Central memory CD8-positive, alpha-beta T cell (primary cell): ENCODE measurements at places on chromosomes 7 and 10.

DNA sequence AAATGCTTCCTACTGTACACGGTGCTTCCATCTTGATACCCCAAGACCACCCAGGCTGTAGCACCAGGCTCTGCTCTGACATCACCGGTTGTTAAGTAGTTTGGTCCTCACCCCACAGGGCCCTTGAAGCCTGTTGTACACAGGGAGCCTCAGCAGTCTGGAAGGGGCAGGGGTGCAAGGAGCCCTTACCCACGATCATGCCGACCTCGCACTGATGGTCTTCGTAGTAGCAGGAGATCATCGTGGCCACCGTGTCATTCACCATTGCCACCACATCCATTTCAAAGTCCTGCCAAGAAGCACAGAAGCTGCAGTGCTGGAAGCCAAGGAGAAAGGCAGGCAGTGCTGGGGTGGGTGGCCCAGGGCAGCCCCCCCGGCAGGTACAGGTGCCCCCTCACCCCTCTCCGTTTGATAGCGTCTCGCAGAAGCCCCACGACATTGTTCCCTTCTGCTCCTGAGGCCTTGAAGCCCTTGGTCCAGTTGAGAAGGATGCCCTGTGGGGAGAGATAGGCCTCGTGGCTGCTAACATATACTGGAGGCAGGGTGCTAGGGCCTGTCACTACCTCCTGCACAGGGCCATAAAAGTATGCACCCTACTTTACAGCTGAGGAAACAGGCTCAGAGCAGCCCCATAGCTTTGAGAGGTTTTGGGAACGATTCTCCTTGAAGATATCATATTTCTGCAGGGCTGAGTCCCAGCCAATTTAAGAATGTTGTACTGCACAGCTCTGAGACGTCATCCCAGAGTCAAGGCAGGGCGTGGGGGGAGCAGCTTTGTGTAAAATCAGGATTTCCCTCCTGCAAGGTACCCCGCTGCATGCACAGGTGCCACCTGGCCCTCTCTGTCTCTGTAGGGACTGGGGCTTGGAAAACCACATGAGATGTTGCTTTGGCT lies 8.7 kb upstream of the MYL7 start:
- DNase-seq = no peak
- no peak overlapping the region for H3K27ac ChIP-seq
- no peaks in the 10 kb centered on the region for H3K36me3 ChIP-seq
- H3K4me3 ChIP-seq = no peak overlapping the region
- H3K4me1 ChIP-seq = no peaks in the 10 kb centered on the region

DNA sequence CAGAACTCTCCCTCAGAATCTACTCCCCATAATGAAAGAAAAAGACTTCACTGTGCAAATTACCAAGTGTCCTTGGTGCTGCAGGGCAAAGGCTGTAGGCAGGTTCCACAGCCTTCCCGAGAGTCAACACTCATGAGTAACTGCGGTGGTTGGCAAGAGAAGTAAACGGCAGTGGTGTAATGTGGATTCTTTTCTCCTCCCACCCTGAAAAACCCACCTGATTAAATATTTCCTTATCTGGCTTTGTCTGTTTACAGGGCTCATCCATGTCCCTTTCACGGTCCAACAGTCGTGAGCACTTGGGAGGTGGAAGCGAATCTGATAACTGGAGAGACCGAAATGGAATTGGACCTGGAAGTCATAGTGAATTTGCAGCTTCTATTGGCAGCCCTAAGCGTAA lies 300.9 kb downstream of the BICC1 start:
- no peaks in the 10 kb centered on the region for H3K4me1 ChIP-seq
- no peak overlapping the region for H3K27ac ChIP-seq
- no peaks in the 10 kb centered on the region for H3K27me3 ChIP-seq
- no peak for DNase-seq

DNA sequence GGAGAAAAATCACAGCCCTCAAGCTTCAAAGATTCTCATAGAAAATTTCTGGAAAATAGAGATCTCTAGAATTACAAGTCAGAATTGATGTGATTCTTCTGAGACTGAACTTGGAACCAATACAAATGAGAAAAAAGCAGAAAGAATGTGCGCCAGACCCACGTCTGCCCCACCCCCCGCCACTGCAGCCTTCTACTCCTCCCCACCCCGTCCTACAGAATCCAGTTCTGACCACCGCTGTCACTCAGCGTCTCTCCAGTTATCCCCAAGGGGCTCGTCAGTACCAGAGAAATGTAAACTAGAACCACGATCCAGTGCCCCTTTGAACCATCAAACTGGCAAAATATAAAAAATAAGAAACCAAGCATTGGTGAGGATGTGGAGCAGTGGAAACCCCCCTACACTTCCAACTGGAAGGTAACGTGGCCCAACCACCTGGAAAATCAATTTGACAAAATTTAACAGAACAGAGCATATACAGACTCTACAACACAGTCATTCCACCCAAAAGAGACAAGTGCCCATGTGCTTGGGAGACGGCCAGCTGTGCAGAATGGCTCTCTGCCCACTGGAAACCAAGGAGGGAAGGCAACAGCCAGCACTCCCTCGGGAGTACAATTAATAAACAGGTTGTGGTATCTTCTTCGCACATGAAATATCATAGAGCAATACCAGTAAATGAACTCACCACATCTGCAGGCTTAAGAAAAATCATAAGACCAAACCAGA lies 397.9 kb downstream of the TNS3 start:
- no peaks in the 10 kb centered on the region for H3K36me3 ChIP-seq
- DNase-seq = no peak
- H3K4me1 ChIP-seq = no peaks in the 10 kb centered on the region
- H3K27ac ChIP-seq = no peak overlapping the region

DNA sequence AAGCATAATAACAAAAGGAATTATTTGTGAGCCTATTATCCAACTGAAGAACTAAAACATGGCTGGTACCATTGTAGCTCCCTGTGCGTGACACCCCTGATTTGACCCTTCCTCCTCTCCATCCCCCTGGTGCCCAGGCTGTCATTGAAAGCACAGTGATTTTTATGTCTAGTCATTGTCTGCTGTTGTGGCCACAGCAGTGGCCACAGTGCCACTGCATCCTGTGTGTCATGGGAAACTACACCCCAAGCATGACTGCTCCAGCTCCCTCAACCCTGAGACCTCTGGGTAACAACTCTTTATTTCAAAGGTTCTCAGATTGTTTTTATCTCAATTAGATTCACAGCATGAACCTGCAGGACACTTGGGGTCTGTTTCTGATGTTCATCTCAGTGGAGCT lies 52.0 kb downstream of the ERLIN1 start:
- no peaks in the 10 kb centered on the region for H3K36me3 ChIP-seq
- no peaks in the 10 kb centered on the region for H3K4me1 ChIP-seq
- no peak overlapping the region for H3K4me3 ChIP-seq
- H3K27me3 ChIP-seq = peaks cover 47% of the 10 kb centered on the region
- no peak overlapping the region for H3K27ac ChIP-seq

GRCh38 chr7:33186192-33186591 lies 56.8 kb downstream of the BBS9 start:
- H3K27ac ChIP-seq = no peak overlapping the region
- H3K4me1 ChIP-seq = peaks cover 10% of the 10 kb centered on the region
- no peak overlapping the region for H3K4me3 ChIP-seq
- H3K36me3 ChIP-seq = peaks cover 4% of the 10 kb centered on the region
- DNase-seq = no peak
- no peaks in the 10 kb centered on the region for H3K27me3 ChIP-seq

- no peaks in the 10 kb centered on the region for H3K4me1 ChIP-seq
- no peak for DNase-seq
- no peak overlapping the region for H3K4me3 ChIP-seq
- no peaks in the 10 kb centered on the region for H3K27me3 ChIP-seq
These were observed 8.4 kb downstream of the ABCB1 start for GRCh38 chr7:87592300-87592699.

- H3K36me3 ChIP-seq = peaks cover 3% of the 10 kb centered on the region
- H3K27ac ChIP-seq = no peak overlapping the region
- no peak overlapping the region for H3K4me3 ChIP-seq
- DNase-seq = no peak
- H3K27me3 ChIP-seq = no peaks in the 10 kb centered on the region
These were observed 35.2 kb downstream of the ATXN7L1 start for GRCh38 chr7:105840981-105841749.

DNA sequence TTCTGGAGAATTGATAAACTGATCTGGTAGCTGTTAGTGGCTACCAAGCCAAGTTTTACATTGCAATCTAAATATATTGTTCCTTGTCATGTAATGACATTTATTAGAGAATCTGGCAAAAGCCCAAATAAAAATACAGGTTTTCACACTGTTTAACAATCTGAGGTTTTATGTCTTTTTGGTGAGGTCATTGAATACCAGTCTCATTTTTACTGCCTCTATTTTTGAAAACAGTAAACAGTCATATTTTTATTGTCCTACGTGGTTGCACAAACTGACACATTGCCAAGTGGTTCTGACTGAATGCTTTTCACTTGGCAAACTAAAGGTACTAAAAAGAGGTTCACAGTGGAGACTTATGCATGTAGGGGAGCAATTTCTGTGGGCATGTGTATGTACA lies 157.5 kb downstream of the PRKG1 start:
- no peak overlapping the region for H3K27ac ChIP-seq
- no peaks in the 10 kb centered on the region for H3K4me1 ChIP-seq
- no peak for DNase-seq
- no peaks in the 10 kb centered on the region for H3K36me3 ChIP-seq

DNA sequence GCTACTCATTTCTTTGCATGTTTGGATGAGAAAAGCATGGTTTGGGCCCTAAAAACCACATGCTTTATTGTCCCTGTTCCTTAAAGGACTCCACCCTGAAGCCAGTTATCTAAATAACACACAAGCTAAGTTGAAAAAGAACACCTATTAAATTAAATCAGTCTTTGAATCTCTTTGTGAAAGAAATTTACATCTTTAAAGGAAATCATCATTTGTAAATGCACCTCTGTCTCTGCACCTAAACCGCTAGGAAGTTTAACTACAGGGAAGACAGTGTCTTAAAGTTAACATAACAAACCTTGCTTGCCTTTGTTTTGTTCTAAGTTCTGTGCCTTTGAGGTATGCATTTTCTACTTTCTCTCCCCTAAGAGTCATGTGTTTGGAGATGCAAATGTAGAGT lies 52.6 kb downstream of the HTR7 start:
- H3K27ac ChIP-seq = no peak overlapping the region
- H3K36me3 ChIP-seq = no peaks in the 10 kb centered on the region
- no peak overlapping the region for H3K4me3 ChIP-seq
- peaks cover 24% of the 10 kb centered on the region for H3K27me3 ChIP-seq

- H3K4me1 ChIP-seq = peaks cover 40% of the 10 kb centered on the region
- no peak overlapping the region for H3K4me3 ChIP-seq
- DNase-seq = no peak
- H3K36me3 ChIP-seq = peaks cover 7% of the 10 kb centered on the region
- no peaks in the 10 kb centered on the region for H3K27me3 ChIP-seq
- no peak overlapping the region for H3K27ac ChIP-seq
These were observed 103.0 kb downstream of the RNF216 start for GRCh38 chr7:5678295-5679047.

DNA sequence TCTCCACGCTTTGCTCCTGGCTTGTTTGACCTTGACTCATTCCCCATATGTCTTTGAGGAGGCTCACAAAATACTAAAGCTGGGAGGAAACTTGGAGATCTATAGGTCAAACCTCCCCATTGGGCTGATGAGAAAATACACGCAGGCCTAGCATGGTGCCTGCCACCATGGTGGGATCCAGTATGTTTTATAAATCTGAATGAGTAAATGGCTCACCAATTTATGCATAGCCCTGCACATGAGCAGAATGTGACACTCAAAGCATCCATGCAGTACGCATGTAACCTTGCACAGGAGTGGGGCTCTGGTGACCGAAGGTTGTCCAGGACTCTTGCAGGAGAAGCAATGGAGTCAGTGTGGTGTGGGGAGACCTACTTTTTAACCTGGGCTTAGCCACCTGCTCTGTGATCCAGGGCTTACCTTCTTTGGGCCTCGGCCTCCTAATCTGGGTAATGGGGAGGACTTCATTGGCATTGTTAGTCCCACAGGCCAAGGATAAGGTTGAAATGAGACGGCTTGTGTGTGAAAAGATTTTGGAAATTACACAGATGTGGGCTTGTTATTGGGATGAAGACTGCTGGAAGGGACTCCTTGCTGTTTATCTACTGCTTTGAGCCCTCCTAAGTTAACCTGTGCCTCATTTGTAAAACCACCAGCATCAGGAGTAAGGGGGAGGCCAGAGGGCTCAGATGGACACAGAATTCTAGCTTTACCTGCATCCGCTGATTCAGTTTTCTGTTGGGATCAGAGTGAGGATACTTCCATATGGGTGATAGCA lies 58.4 kb downstream of the ADCYAP1R1 start:
- H3K27me3 ChIP-seq = peaks cover 30% of the 10 kb centered on the region
- DNase-seq = no peak
- no peaks in the 10 kb centered on the region for H3K4me1 ChIP-seq
- no peaks in the 10 kb centered on the region for H3K36me3 ChIP-seq

- no peak for DNase-seq
- H3K4me3 ChIP-seq = no peak overlapping the region
- peaks cover 59% of the 10 kb centered on the region for H3K27me3 ChIP-seq
- H3K4me1 ChIP-seq = no peaks in the 10 kb centered on the region
- H3K36me3 ChIP-seq = no peaks in the 10 kb centered on the region
- no peak overlapping the region for H3K27ac ChIP-seq
These were observed 27.0 kb upstream of the ZPBP start for GRCh38 chr7:50119815-50120637.

DNA sequence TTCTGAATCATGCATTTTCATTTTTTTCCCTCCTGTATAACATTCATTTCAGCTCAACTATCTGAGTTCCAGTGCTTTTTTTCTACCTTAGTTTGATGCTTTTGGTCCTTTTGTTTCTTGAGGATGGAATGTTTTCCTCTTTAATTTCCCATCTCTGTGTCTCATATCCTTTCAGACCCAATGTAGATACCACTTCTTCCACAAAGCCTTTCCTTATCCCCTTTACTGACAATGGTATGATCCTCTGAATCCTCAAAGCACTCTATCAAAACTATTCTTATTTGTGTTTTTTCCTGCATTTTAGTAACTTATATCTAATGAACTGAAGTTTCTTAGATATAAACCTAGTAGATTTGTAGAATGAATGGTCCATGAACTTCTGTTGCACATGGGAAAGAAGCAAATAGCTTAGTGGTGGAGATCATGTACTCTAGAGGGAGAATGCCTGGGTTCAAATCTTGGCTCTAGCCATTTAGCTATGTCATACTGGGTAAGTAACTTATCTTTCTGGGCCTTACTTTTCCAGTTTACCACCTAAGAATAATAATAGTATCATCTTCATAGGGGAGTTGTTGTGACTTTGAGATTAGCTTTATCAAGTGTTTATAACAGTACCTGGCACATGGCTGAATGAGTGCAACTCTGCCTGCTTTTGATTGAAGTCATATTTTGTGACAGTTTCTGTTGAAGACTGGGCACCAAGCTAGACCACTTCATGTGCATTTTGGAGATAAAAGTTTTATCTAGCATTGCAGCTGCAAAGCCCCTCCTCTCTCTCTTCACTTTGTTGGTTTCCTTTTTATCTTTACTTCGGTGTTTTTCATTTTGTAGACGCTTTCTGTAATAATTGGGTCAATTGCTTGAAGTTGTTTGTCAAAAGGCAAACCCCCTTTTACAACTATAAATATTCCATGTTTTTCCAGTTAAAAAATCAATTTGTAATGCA lies 18.5 kb downstream of the STAM start:
- no peak for DNase-seq
- H3K36me3 ChIP-seq = peaks cover 4% of the 10 kb centered on the region
- H3K27me3 ChIP-seq = no peaks in the 10 kb centered on the region

- no peaks in the 10 kb centered on the region for H3K27me3 ChIP-seq
- H3K4me1 ChIP-seq = peaks cover 41% of the 10 kb centered on the region
- H3K27ac ChIP-seq = no peak overlapping the region
- H3K36me3 ChIP-seq = no peaks in the 10 kb centered on the region
These were observed 75.9 kb downstream of the ELMO1 start for GRCh38 chr7:37372750-37373149.

GRCh38 chr7:48424731-48425130 lies 253.5 kb downstream of the ABCA13 start:
- H3K36me3 ChIP-seq = no peaks in the 10 kb centered on the region
- H3K27me3 ChIP-seq = no peaks in the 10 kb centered on the region
- no peak overlapping the region for H3K4me3 ChIP-seq
- no peak for DNase-seq
- H3K4me1 ChIP-seq = no peaks in the 10 kb centered on the region
- H3K27ac ChIP-seq = no peak overlapping the region
